T-helper 2 cell (primary cell): ENCODE measurements at places on chromosomes 11 and 22.

DNA sequence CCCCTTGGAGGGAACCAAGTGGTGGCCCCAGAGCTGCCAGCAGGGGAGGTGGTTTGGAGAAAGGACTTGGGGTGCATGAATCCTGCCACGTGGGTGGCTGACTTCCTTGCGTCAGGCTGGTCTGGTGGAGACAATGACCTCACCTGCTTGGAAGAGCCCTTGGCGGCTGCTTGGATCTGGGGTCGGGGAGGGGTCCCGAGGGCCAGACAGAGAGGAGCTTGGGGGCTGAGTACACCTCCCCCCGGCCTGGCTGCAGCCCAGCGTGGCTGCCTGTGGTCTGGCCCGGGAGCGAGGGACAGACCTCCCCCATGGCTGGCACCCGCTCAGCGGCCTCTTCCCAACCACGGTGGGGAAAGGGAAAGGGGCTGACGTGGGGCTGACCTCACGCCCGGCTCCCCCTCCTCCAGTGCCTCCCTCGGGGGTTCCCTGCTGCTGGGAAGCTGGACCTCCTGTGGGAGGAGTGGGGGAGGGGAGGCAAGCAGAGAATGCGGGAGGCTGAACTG, 13.8 kb downstream of the LIF start:
- no peak for DNase-seq

GRCh38 chr11:116466801-116467200, 306.0 kb downstream of the BUD13 start:
- DNase-seq = no peak

DNA sequence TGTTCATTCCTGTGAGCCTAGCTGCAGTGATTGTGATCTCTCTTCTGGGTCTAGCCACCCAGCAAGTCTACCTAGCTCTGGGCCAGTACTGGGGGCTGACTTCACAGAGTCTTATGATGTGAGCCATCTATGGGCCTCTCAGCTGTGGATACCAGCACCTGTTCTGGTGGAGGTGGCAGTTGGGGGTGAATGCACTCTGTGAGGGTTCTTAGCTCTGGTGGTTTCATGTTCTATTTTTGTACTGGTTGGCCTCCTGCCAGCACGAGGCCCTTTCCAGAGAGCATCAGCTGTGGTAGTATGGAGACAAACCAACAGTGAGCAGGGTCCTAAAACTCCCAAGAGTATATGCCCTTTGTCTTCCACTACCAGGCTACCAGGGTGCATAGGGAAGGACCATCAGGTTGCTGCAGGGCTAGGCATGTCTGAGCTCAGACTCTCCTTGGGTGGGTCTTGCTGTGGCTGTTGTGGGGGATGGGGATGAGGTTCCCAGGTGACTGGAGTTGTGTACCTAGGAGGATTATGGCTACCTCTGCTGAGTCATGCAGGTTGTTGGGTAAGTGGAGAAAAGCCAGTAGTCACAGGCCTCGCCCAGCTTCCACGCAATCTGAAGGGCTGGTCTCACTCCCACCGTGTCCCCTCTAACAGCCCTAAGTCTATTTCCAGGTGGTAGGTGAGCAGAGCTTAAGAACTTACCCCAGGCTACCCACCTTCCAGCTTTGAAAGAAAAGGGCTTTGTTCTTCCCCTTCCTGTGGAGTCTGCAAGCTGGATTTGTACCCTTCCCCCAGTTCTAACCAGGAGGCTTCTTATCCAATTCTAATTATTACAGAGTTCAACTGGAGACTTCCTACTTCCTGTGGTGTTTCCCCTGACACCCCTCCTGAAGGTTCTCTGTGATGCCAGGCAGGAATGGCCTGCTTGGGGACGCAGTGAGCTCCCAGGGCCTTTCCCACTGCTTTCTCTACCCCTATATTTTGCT, 250.7 kb downstream of the LUZP2 start:
- DNase-seq = no peak

DNA sequence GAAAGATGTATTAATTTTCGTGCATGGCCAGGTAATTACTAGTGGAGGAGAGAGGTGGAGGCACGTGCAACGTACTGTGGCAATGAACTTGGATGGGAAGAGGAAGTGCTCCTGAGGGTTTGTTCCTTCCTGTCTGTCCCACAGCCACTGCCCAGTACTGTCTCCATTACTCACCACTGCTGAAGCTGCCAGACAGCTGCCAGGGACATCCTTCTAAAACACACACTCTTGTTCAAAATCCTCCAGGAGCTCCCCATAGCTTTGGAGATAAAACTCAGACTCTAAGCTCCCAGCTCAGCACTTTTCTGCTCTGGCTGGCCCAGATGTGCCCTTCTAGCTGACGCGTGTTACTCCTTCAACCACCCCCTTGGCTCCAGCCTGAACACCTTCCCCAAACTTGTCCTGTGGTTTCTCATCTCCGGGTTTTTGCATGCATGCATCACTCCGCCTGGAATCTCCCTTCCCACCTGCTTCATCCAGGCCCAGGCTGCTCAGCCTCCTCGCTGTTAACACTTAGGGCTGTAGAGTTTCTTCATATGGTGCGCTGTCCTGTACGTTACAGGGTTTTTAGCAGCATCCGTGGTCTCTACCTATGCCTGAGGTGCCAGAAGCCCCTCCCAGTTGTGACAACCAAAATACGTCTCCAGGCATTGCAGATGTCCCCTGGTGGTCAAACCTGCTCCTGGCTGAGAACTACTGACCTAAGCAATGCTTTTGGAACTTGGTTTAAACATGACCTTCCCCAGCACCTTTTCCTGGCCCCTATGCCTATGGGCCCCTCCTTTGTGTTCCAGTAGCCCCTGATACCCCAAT, 69.5 kb downstream of the C11orf91 start:
- DNase-seq = no peak

GRCh38 chr22:27726686-27727449, 74.7 kb downstream of the MN1 start:
- DNase-seq = no peak

- no peak for DNase-seq
These were observed 15.2 kb downstream of the UFD1 start for GRCh38 chr22:19463491-19464469.

GRCh38 chr11:73317803-73318202, 9.7 kb downstream of the ARHGEF17 start:
- no peak for DNase-seq

GRCh38 chr11:119705362-119705761, 23.6 kb downstream of the NECTIN1 start:
- no peak for DNase-seq

GRCh38 chr22:30277547-30278344, 11.1 kb upstream of the OSM start:
- no peak for DNase-seq

DNA sequence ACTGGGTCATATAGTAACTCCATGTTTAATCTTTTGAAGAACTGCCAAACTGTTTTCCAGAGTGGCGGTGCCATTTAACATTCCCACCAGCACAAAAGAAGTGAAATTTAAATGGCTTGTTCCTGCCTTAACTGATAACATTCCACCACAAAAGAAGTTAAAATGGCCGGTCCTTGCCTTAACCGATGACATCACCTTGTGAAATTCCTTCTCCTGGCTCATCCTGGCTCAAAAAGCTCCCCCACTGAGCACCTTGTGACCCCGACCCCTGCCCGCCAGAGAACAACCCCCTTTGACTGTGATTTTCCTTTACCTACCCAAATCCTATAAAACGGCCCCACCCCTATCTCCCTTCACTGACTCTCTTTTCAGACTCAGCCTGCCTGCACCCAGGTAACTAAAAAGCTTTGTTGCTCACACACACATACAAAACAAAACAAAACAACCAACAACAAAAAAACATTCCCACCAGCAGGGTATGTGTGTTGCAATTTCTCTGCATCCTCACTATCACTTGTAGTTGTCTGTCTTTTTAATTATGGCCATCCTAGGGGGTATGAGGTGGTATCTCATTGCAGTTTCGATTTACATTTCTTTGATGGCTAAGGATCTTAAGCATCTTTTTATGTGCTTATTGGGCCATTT, 109.0 kb downstream of the FAR1 start:
- DNase-seq = no peak

DNA sequence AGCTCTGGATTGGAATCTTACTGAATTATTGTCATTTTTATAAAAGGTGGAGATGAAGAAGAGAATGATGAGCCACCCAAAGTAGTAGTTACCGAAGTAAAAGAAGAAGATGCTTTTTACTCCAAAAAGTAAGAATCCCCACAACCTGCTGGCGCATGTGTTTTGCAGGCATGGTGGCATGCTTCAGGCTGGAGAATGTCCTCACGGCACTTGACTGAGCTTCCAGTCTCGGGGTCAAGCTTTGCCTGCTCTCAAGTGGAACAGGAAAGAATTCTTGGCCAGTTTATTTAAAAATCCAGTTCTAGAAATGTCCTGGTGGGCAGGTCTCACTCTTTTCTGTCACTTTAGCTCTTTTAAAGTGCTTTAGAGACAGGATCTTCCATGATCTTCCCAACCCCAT, 17.5 kb downstream of the NUP50 start:
- DNase-seq = no peak
